Activated CD4-positive, alpha-beta T cell treated with anti-CD3 and anti-CD28 coated beads for 48 hours (primary cell): ENCODE measurements at places on chromosomes 5 and 9.

GRCh38 chr5:120361941-120362340 lies 102.2 kb upstream of the PRR16 start:
- no peak for DNase-seq

DNA sequence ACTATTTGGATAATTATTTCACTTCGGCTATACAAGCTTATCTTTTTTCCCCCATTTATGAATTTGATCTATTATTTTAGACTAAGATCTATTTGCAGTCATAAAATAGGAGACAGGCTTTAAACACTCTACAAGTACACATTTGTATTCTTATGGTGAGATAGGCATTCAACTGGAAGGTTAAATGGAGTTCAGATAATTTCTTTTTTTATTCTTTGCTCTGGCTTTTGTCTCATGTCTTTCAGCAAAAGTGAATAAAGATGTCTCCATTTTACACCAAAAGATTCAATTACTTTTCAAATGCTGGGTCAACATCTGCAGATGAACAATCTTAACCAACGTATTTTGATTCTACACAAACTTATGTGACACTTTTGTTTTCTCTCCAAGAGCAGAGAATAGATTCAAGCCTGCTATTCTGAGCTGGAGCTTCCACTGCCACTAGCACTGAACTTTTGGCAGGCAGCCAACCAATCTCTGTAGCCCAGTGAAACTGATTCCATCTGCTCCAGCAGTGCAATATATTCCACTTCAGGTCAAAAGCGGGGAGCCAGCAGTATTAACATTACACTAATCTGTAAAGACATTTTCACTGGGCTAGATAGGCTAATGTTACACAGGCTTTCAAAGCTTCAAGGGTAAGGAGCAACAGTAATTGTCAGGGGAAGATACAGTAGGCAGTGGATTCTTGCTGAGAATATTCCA lies 452.0 kb upstream of the ZNF608 start:
- DNase-seq: no peak

DNA sequence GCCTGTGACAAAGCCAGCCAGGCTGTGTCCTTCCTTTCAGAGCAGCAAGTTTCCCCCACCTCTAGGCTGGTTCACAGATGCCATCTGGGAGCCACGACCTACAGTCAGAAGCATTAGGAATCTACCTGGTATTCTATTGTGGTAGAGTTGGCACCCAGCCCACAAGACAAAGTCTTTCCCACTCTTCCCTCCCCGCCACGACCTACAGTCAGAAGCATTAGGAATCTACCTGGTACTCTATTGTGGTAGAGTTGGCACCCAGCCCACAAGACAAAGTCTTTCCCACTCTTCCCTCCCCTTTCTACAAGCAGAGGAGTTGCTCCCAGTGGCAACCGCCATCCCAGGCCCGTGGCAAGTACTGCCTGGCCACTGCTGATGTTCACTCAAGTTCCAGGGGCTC lies 157.8 kb upstream of the TNC start:
- no peak for DNase-seq

DNA sequence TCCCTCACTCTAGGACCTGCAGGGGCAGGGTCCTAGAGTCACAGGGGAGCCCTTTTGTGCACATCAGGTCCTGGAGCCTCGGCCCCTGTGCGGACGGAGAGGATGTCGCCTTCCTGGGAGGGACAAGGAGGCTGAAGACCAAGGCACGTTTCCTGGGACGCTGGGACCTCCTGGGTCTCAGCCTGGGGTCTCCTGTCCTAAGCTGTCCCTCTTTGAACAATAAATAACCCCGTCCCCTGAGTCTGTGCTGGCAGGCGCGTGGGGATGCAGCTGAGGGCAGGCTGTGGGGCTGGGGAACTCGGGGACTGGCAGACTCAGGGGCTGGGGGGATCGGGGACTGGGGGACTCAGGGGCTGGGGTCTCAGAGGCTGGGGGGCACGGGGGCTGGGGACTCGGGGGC lies 31.1 kb downstream of the PAEP start:
- no peak for DNase-seq

DNA sequence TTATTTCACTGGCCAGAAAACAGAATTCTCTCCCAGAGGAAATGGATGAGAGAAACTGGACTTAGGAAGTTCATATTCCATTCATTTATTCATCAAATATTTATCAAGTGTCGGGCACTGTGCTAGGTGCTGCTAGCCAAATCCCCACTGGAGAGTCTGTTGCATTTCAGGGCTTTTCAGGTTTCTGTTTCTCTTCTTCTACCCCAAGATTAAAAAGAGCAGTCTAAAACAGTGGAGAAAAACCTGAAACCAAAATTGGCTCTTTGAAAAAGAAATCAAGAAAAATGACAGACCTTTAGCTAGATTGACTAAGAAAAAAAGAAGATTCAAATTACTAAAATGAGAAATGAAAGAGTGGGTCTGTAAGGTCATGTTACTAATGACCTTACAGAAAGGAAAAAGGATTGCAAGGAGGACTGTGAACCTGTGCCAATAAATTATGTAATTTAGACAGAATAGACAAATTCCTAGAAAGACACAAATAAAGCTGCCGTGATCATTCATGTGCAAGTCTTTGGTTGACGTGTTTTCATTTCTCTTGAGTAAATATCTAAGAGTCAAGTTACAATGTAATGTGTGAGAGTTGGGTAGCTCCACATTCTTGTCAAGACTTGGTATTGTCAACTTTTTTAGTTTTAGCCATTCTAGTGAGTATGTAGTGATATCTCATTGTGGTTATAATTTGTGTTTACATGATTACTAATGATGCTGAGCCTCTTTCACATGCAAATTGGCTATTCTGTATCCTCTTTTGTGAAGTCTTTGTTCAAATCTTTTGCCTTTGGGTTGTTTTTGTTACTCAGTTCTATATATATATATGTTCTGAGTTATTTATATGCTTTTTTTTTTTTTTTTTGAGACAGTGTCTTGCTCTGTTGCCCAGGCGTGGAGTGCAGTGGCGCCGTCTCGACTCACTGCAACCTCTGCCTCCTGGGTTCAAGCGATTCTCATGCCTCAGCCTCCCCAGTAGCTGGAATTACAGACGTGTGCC lies 23.7 kb downstream of the SNX30 start:
- no peak for DNase-seq

- peak; percentile 5 for DNase-seq
Observed at GRCh38 chr5:84384604-84385575, at the start of gene EDIL3. TSS of gene EDIL3 (minus strand) at chr5:84384880. CDS start at chr5:84384374, 506 bp downstream.

DNA sequence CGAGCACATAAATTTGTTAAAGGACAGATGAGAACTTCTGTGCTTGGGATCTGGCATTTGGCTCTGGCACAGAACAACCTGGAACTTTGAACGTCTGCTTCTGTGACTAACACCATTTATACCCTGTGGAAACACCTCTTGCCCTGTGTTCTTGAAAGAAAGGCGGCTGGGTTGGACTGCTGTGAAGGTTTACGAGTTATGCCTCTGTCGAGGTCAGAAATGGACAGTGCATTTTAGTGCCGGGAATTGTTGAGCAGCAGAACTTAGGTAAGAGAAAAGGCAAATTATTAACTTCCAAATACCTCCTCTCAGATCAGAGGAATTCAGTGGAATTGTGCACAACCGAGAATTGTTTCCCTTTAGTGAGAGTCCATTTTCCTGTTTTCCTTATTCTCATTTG lies 14.1 kb upstream of the INIP start:
- DNase-seq: no peak

GRCh38 chr9:76374783-76375559 lies 19.3 kb downstream of the RFK start:
- no peak for DNase-seq

DNA sequence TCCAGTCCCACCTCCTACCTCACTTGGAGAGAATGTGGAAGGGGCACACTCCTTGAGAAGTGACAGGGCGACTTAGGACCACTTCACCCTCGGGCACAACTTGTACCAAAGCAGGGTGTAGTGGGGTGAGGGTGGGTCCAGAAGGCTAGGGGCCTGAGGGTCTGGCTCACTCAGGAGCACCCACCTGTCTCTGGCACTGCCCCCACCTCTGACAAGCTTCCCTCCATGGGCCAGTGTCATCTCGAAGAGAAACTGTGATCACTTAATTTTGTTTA lies 76.9 kb upstream of the OLFM1 start:
- DNase-seq: no peak

GRCh38 chr5:109965634-109966033 lies 275.9 kb downstream of the MAN2A1 start:
- DNase-seq: no peak

DNA sequence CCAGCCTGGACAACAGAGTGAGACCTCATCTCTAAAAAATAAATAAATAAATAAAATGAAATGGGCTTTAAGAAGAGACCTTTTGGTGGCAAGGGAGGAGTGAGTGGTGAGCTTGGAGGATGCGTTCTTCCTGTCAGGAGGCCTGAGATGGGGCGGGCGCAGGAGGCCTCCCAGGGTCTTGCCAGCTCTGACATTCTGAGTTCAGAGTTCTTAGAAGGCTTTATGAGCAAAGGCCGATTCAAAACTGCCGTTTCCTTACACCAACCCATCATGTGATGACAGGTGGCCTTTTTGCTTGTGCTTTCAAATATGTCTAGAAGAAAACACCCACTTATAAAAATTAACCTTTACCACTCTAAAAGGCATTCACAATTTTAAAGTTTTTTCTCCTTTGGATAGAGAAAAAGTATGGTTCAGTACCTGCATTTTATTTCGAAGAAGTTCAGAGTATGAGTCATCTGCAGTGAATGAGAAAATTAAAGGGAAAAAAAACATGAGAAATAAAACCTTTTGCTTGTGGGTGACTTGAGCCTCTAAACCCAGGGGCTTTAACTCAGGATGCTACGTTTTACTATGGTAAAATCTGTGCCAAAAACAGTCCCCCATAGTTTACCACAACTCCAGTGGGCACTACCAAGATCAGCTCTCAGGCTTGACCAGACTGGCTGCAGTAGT lies 157.4 kb upstream of the OTULINL start:
- peak; percentile 54 for DNase-seq

GRCh38 chr9:93120846-93121315 lies 13.2 kb downstream of the NINJ1 start:
- no peak for DNase-seq

- DNase-seq: no peak
Observed at GRCh38 chr5:179368126-179368805, 23.0 kb upstream of the ADAMTS2 start.

DNA sequence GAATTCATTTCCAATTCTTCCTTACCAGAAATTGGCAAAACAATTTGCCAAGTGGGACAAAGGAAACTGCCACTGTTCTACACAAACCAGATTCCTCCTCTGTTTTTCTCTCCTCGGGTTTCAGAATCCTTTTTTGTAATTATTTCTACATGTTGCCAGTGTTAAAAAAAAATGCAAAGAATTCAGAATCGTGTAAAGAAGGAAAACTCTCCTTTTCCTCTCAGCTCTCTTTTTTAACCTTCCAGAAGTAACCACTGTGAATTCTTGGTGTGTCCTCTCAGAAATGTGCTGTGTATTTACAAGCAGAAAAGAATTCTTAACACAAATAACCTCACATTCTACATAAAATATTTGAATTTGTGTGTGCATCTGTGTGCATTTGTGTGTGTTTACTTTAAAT lies 224.6 kb downstream of the DRD1 start:
- no peak for DNase-seq

GRCh38 chr5:177428574-177429217 lies 2.2 kb downstream of the GRK6 start:
- DNase-seq: peak; percentile 44

DNA sequence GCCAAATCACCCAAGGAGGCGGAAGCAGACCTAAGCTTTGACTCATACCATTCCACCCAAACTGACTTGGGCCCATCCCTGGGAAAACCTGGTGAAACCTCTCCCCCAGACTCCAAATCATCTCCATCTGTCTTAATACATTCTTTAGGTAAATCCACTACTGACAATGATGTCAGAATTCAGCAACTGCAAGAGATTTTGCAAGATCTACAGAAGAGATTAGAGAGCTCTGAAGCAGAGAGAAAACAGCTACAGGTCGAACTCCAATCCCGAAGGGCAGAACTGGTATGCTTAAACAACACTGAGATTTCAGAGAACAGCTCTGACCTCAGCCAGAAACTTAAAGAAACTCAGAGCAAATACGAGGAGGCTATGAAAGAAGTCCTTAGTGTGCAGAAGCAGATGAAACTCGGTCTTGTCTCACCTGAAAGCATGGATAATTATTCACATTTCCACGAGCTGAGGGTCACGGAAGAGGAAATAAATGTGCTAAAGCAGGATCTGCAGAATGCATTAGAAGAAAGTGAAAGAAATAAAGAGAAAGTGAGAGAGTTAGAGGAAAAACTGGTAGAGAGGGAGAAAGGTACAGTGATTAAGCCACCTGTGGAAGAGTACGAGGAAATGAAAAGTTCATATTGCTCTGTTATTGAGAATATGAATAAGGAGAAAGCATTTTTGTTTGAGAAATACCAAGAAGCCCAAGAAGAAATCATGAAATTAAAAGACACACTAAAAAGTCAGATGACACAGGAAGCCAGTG lies 15.8 kb upstream of the TTC23L start:
- no peak for DNase-seq

DNA sequence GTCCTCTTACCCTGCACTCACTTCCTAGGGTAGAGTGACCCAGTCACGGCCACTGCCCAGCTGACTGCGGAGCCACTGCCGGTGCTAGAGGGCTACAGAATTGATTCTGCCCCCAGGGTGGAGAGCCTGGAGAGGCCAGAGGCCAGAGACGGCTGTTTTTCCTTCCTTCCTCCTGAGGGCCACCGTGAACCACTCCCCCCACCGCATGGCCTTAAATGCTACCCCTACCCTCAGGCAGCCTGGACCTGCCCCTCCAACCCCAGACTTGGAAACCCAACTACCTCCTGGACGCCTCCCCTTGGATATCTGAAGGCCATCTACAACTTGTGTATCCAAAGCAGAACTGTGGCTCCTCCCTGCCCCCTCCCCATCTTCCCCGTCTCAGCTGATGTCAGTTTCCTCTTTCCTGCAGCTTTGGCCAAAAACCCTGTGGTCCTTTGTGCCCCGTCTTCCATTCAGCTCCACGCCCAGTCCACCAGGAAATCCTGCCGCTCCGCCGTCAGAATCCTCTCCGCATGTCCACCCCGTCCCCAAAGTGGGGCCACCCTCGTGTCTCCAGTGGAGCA lies 16.3 kb downstream of the SH2D3C start:
- DNase-seq: no peak

DNA sequence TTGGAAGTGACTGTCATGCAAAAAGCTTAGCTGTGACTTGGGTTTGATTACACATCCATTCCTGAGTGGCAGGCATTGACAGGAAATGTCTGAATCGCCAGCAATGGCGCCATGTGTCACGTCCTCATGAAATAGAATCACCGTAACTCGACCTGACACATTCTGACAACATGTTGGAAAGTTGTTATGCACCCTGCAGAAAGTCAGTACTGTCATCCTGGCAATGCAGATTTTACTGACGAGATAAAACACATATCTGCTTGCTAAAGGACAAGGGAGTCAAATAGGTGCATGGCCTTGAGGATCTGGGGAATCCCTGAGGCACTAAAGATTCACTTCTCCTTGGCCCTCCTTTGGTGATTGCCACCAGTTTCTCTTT lies 344.2 kb downstream of the SPATA31D1 start:
- DNase-seq: no peak
